ENCODE measurements at places on chromosomes 6 and 20. TPM values are rescaled to one million over a fixed set of nuclear protein-coding genes. Genes with fewer than 3 reads are reported as not detected.

The C6orf15 gene
- total RNA-seq: not detected

The ABCC10 gene
- total RNA-seq: 11.3 TPM

The MAP3K4 gene
- 45.4 TPM for total RNA-seq

The CLIC5 gene
- total RNA-seq: 0.72 TPM

The CASS4 gene
- total RNA-seq: 0.24 TPM

The KIF6 gene
- 0.21 TPM for total RNA-seq

The LY6G6D gene
- not detected for total RNA-seq

The ATP6V1G2 gene
- total RNA-seq: 1.2 TPM

Data from tracheal epithelial cell (primary cell).